GM12864 (cell line): ENCODE measurements at places on chromosomes 7 and 10.

DNA sequence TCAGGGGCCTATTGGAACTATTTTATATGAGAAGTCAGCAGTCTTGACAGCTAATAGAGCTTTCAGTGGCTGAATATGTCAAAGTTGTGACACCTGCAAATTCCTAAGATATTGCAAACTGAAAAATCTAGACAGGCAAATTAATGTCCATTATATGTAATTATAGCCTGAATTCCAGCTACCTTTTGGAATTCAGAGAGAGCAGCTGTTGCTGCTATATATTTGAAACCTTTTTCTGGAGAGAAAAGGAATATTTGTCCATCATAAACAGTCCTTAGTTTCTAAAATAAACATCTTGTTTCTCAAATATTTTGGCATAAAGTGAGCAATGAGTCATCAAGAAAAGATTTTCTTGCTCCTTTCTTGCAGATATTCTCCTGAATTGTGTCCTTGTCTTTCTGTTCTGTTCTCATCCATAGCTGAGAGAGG lies 408.9 kb upstream of the SEMA3D start:
- DNase-seq = no peak

DNA sequence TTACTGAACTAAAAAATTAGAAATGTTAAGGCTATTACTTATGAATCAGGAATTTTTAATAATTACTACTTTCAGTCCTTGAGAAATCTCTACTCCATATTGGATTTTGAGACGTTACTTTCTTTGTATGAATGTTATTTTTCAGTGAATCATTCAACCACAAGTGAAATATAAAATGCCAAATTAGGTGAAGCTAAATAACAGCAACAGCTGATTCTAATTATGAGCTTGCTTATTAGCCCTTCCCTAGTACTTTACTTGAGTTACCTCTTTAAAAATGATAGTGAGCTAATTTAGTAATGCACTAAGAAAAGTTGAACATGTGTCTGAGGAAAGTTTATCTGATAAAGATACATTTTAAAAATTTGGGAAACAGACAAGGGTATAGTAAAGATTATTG lies 51.4 kb downstream of the PCGF5 start:
- no peak for DNase-seq

DNA sequence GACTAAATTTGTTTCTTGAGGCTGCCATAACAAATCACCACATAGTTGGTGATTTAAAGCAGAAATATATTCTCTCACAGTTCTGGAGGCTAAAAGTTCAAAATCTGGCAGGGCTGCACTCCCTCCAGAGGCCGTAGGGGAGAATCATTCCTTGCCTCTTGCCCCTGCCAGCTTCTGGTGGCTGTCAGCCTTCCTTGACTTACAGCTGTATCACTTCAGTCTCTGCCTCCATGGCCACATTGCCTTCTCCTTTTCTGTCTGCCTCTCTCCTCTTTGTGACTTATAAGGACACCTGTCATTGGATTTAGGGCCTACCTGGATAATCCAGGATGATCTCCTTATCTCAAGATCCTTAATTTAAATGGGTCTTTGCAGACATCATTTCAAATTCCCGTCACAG lies 5.8 kb upstream of the LRRC4 start:
- no peak for DNase-seq

DNA sequence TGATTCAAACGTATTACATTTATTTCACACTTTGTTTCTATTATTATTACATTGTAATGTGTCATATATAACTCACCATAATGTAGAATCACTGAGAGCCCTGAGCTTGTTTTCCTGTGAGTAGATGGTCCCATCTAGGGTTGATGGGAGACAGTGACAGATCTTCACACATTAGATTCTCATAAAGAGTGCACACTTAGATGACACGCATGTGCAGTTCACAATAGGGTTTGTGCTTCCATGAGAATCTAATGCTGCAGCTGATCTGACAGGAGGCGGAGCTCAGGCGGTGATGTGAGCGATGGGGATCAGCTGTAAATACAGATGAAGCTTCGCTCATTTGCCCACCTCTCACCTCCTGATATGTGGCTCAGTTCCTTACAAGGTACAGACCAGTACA lies 36.1 kb downstream of the BMPER start:
- no peak for DNase-seq

DNA sequence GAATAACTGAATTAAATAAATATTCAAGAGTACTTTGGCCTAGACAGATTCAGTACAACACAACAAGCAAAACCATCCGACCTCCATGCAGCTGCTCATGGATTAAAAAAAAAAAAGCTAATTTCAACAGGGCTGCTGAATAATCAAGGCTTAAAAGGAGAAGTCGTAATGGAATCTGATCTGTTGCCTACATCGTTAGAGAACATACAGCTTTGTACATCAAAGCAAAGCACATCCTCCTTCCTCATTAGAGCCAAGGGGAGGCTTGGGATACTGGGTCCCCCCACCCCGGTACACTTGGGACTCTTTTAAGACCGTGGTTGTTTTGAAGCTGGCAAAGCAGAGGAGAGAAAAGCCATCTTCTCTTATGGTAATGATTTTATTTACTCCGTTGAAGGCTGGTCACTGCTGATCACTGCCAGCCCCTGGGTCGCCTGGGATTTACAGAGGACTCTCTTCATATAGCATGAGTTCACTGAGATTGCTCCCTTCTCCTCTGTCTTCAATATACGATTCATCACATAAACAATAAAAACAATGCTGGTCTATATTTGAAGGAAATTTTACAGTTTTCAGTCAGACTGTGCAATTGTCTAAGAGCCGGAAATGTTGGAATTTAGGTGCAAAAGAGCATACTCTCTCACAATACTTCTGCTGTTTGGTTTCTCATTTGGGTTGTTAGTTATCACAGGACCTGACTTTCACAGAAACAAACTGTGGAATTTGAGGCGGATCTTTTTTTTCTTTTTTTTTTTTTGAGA lies 148.8 kb downstream of the FAM107B start:
- no peak for DNase-seq

DNA sequence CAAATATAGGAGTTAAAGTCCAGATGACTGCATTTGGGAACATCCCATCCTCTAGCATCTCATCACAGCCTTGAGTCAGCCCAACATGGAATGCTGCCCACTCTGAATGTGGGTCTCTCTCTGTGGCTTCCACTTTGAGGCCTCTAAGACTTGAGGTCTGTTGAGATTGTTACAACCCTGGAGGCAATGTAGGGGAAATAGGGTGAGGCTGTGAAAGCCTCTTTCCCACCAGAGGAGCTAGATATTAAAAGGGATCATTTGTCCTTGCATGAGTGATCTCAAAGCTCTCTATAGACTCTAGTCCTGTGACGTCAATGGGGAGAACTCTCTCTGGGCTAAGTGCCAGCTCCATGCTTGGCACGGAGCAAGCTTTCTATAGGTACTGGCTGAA lies 6.4 kb upstream of the GOLGA7B start:
- no peak for DNase-seq

- no peak for DNase-seq
These were observed 34.8 kb downstream of the VKORC1L1 start for GRCh38 chr7:65907501-65908198.

- DNase-seq = no peak
These were observed 76.6 kb downstream of the SLC16A9 start for GRCh38 chr10:59633063-59633462.

DNA sequence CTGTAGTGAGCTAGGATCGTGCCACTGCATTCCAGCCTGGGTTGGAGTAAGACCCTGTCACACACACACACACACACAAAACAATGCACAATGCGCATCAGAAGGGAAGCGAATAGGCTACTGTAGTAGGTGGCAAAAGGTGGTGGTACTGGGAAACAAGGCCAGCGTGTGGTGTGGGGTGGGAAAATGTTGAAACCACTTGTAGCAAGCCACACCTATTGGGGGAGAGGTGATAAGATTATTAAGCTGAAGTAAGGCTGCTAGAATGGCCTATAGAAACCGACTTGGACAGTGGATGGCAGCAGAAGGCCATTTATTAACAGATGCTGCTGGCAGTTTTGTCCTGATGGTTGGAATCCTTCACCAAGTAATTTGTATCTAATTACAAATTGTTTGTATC lies 7.2 kb upstream of the CHCHD1 start:
- no peak for DNase-seq

- DNase-seq = no peak
These were observed 203.1 kb upstream of the PTN start for GRCh38 chr7:137546671-137547070.

DNA sequence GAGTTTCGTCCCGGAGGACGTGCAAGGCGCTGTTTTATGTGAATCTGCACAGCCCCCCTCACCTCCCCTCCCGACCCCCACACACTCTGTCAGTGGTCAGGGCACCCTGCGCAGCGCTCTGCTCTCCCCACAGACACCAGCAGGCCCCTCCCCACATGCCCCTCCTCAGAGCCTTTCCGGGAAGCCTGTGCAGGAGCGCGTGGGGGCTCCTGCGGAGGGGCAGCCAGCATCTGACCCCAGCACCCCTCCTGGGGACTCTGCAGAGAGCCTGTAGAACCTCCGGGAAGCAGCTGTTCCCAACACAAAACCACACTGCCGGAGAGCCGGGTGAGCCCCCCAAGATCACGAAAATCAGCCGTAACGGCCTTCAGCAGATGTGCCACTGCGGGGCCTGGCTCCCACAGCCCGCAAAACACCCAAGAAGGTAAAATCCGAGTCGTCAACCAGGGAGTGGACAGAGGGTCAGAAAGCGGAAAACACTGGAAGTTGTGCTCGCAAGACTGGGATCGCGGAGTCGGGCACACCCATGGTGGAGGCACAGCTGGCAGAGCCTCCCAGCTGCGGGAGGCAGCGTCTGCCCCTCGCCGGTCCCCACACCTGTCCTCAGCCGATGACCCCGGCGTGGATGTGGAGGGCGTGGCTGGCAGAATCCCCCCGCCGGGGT lies 53.8 kb upstream of the PDGFA start:
- DNase-seq = no peak

GRCh38 chr10:91006752-91007346 lies 86.0 kb upstream of the ANKRD1 start:
- peak; percentile 84 for DNase-seq

DNA sequence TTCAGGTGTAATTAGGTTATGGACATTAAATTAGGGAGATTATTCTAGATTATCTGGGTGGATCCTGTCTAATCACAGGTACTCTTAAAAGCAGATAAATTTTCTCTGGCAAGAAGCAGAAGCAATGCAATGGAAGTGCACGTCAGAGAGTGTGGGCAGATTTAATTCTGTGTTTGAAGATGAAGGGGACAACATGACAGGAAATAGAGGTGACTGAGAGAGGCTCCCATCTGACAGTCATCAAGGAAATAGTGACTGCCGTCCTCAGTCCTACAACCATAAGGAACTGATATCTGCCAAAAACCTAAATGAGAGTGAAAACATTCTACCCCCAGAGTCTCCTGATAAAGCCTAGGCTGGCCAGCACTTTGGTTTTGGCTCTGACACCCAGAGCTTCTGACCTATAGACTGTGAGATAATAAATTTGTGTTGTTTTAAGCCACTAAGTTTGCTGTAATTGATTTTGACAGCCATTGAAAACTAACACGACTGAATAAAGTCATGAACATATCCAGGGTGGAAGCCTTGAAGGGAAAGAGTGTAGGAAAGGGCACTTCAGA lies 30.5 kb upstream of the DDX50 start:
- DNase-seq = no peak

DNA sequence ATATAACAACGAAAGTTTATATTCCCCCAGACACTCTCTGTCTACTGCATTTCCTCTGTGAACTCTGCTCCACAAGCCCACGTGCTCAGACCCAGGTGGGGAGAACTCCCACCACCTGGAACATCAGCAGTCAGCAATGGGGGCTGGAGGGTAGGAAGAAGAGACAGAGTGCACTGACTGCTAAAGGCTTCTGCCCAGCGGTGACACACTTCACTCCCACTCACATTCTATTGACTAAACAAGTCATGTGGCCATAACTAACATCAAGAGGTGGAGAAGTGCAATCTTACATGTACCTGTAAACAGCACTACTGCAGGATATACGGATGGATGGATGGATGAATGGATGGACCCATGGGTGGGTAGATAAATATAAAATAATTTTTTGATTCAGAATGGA lies 122.2 kb downstream of the MPP7 start:
- no peak for DNase-seq

GRCh38 chr7:26735976-26736600 lies 128.3 kb downstream of the SKAP2 start:
- no peak for DNase-seq

- DNase-seq = no peak
These were observed 12.9 kb upstream of the DENND2A start for GRCh38 chr7:140653319-140654108.

GRCh38 chr7:128919881-128920799 lies 9.6 kb upstream of the KCP start:
- DNase-seq = no peak

DNA sequence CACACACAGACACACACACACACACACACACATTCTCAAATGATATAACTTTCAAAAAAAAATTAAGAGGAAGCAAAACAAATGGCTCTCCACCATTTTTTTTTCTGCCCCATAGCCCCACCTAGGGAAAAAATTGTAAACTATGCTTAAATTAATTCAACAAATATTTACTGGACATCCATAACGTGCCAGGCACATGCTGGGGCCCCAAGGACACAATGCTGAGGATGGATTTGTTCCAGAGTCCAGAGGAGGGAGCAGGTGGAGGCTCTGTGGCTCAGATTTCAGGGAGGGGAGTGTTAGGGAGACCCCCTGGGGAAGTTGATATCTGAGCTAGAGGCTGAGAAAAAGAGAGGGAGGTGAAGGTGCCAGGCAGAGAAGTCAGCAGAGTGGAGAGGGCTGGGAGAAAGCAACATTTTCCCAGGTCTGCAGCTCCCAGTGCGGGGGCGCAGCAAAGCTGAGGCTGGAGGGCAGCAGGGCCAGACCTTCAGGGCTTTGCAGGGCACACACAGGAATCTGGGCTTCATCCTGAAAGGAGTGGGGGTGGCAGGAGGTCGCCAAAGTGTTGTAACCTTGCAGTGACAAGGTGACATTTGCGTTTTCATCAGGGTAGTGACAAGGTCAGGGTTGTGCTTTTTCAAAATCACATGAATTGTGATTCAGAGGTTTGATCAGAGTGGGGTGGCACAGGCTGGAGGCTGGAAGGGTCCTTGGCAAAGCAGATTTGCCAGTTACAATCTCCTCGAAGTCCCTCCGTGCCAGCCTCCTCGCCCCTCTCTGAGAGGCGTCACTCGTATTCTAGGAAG lies 261.6 kb downstream of the WDR11 start:
- DNase-seq = no peak

GRCh38 chr10:62870866-62871265 lies 54.7 kb upstream of the EGR2 start:
- peak; percentile 57 for DNase-seq
